ENCODE measurements at places on chromosomes 16 and 17.

DNA sequence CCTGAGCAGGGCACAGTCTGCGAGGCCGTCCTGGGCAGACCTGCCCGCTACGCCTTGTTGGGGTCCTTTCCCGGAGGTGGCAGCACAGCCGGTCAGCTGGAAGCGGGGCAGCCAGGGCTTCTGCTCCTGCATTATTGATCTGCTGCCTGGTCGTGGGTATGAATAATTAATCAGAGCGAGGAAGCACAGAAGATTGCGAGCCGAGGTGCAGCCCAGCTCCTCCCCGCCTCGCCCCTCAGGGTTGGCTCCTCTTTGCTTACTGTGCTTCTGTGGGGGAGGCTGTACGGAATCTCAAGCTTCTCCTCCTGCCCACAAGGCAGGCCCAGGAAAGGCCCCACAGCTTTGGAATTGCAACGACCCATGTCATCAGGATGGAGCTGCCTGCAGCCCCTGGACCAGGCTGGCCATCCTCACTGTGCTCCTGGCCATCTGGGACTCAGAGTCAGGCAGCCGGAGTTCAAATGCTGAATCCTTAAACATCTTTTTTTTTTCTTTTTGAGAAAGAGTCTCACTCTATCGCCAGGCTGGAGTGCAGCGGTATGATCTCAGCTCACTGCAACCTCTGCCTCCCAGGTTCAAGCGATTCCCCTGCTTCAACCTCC, 25.6 kb downstream of the TRARG1 start:
- DNase-seq, result no peak

DNA sequence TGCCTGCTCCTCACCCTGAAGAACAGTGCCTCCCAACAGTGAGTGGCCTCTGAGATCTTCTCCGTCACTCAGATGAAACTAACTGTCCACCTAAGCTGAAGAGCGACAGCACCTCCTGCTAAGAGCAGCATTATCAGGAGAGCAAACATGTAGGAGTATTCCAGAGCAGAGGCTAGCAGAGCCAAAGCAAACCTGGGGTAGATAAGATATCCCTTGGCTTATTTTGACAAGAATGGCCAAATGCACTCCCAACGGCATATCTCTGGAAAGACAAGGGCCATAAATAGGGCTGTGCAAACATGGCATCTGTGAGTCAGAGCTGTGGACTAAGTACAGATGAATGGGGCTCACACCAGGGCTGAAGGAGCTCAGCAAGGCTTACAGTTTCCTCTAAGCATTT, 96.3 kb downstream of the NDEL1 start:
- DNase-seq, result no peak

DNA sequence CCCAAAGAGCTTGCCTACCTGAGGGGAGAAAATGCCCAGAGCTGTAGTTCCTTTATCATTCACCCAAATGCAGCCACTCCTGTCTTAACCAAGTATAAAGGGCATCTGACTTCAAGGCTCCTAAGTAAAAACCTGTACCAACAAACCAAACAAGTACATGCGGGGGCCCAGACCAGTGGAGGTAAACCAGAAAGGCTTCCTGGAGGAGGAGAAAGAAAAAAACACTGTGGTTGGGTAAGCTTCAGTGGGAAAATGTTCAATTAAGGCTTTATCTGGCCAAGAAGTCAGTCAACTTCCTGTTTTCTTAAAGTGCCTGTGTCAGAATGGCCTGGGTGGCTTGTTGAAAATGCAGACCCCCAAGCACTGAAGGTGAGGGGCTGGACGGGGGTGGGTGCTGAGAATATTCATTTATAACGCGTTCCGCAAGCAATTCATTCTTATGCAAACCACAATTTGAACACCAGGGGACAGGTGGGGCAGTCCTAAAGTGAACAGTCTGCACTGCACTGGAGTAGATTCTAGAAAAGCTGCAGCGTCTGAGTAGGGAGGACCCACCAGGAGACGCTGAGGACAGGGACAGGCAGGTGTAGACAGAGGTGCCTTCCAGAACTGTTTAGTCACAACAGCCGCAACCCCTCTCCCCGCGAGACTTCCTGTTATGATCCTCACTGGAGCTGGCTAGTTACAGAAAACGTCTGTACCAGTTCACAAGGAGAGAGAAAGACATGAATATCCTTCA, 467.1 kb downstream of the SOX9 start:
- peak; percentile 22 for DNase-seq

DNA sequence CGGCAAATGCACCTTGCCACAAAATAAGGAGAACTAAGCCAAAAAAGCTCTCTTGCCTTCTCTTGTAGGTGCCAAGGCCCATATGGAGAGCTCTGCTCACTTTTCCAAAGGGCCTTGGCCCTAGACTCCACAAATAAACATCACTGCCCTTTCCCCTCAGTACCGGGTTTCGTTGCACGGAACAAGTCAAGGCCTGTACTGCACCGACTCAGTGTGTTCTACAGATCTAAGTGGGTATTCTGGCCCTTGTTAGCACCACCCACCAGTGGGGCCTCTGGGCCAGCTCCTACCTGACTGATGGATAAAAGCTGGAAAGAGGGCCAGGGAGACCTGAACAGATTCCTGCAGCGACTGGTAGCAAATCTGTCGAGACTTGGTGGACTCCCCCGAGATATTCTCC, 43.7 kb upstream of the GSG1L start:
- no peak for DNase-seq

DNA sequence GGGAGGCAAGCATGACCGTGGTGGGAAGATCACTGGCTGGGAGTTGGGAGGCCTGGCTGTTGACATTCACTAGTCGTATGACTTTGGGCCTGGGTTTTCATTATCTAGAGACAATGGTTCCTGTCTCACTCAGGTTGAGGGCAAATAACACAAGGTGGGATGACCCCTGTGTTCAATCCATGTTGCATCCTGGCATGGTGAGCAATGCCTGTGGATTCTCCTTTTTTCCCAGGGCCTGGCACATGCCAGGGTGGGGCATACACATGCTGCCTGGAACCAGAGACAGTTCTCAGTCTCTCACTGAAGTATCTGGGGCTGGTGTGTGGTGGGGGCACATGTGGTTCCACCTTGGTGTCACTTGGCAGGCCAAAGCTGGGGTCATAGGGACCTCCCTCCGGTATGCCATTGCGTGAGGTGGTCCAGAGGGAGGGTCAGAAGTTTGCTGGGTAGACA, 5.4 kb downstream of the THRA start:
- no peak for DNase-seq

GRCh38 chr17:82018152-82018988, 4.3 kb downstream of the CENPX start:
- no peak for DNase-seq

DNA sequence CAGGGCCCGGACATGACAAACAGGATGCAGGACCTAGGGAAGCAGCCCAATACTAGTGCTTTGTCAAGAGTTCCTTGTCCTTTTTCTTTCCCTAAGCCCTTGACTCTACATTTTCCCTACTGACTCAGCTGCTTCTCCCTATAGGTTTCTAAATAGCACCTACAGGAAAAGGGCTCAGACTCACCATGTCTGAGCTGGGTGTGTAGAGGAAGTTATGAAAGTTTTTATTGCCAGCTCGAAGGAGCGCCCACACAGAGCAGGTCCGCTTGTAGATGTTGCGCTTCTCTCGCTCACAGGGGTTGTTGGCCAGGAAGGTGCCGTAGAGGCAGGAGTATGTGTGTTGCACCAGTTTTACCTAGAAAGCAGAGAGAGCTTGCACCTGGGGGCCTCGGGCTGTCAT, 10.6 kb downstream of the MTMR4 start:
- no peak for DNase-seq

DNA sequence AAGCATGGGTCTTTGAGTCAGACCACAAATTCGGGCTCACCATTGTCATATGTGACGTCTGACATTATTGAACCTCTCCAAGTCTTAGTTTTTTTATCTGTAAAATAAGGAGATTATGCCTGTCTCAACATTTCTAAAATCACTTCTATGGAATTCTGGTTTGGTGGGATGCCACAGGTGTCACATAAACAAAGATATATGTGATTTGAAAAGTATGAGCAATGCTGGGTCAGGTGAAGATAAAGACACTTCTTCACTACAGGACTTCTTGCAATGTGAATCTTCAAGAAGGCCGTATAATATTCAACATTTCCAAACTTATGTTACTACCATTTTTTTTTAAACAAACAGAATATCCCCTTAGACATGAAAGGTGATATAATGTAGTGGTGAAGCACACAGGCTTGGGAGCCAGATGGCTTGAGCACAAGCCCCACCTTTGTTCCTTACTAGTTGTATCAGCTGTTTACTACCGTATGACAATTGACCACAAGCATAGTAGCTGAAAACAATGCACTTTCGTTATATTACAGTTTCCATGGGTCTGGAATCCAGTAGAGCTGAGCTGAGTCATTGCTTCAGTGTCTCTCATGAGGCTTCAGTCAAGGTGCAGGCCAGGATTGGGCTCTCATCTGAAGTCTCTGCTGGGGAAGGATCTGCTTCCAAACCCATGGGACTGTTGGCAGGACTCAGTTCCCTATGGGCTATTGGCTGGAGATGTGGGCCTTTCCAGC, 87.7 kb downstream of the UTP18 start:
- DNase-seq, result no peak

- no peak for DNase-seq
Observed at GRCh38 chr16:11229906-11230305, 26.1 kb downstream of the SOCS1 start.

All from tongue (tissue), 3 donors.